ENCODE measurements at places on chromosomes 13 and 19. TPM values are rescaled to one million over a fixed set of nuclear protein-coding genes. Genes with fewer than 3 reads are reported as not detected.

- no peak for DNase-seq
Measured at GRCh38 chr13:113875837-113876281, 12.0 kb upstream of the GAS6 start.

DNA sequence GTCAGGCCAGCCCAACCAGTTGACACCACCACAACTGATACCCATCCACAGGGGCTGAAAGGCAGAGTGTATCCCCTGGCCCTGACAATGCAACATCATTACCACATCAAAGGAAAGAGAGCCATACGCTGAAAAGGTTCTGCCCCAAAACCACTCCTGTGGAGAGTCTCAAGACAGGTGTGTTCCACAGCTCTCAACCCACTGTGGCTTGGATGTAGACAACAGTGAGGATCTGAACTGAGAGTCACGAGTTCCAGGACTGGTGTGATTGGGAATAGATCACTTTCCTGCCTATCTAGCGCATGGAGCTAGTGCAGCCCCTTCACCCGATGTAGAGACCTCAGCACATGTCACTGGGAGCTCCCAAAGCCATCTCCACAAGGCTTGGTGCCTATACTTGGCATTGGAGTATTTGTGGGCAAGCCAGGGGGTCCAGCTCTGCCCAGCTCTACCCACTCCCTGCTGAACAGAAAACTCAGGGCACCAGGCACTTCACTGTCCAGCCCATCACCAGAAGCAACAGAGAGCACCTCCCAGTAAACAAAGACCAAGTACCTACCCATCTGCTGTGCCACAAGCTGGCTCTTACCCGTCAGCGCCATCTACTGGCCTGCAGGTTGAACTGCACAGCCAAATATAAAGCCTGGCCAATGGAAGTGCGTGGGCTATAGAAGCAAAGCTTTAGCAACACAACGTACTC lies 579.5 kb downstream of the UQCRFS1 start:
- DNase-seq, result peak; percentile 39

- DNase-seq, result no peak
Measured at GRCh38 chr13:102693776-102694175, 1.1 kb downstream of the METTL21C start.

DNA sequence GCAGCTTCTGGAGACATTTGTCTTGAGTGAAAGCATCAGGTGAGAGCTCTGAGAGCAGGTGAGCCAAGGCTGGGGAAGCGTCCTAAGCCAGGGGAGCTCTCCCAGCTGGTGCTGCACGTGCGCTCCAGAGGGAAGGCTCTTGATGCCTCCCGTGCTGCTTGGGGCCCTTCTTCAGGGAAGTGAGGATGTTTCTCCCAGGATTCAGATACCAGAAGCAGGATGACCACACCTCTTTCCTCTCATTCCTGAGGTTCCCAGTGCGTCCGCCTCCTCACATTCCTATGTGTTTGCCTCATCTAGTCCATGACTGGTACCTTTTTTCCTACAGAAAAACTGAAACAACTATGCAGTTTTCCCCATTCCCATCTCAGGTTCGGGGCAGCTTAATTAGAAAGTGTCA lies 231.0 kb upstream of the IRS2 start:
- peak; percentile 29 for DNase-seq

DNA sequence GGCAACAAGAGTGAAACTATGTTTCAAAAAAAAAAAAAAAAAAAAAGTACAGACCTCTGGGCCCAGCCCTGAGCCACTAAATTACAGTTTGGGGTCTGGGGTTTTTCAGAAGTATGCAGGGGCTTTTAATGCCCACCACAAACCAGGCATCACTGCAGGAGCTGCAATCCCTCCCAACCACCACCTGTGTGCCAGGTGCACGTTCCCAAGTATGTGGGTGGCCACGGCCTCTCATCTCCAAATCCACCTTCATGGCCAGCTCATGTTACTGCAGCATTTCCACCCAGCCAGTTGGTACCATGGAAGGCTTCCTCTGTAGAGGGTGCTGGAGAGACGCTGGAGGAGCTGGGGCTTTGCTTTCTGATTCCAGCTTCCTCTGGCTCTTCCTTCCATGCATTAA lies 26.5 kb downstream of the CEP89 start:
- DNase-seq, result no peak

GRCh38 chr13:71677124-71677523 lies 189.9 kb downstream of the DACH1 start:
- no peak for DNase-seq

GRCh38 chr13:27607125-27607524 lies 13.2 kb downstream of the LNX2 start:
- no peak for DNase-seq

GRCh38 chr19:51664997-51665396 lies 18.4 kb upstream of the SIGLEC14 start:
- DNase-seq, result no peak

GRCh38 chr19:38786572-38787265 lies 2.3 kb upstream of the LGALS7B start:
- DNase-seq, result no peak

DNA sequence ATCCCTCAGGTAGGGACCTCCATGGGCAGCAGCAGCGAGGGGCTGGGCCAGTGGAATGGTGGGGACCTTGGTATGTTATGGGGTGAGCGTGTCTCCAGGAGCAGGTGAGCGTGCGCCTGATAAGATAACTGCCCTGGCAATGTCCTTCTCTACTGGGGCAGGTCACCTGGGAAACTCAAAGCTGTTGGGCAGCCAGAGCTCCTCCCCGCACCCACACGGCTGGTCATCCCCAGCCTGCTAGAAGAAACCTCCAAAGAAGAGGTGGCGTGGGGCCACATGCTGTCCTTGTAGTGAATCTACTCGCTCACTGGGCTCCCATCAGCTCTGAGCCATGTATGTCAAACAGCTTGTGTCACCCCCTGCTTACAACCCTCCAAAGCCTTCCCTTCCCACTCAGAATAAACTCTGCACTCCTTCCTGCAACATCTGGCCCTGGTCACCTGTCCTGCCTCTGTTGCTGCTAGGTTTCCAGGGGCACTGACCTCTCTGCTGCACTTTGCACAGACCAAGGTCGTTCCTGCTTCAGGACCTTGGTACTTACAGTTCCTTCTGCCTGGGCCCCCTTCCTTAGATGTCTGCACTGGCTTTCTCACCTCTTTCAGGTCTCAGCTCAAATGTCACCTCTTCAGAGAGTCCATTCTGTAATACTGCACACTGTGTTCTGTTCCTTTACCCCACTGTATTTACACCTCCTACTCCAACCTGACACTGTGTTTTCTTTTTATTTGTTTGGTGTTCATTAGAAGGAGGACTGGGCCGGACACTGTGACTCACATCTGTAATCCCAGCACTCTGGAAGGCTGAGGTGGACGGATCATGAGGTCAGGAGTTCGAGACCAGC lies 1.8 kb upstream of the ATP4A start:
- DNase-seq, result no peak

- DNase-seq, result no peak
Measured at GRCh38 chr19:9487016-9487415, 11.4 kb downstream of the ZNF560 start.

GRCh38 chr13:45615501-45616101 lies at the start of gene ERICH6B:
TSS of gene ERICH6B (minus strand) at chr13:45615739. CDS start at chr13:45597005, 18,734 bp downstream.
- peak; percentile 67 for DNase-seq

- DNase-seq, result no peak
Measured at GRCh38 chr19:5460748-5461147, 5.5 kb downstream of the ZNRF4 start.

DNA sequence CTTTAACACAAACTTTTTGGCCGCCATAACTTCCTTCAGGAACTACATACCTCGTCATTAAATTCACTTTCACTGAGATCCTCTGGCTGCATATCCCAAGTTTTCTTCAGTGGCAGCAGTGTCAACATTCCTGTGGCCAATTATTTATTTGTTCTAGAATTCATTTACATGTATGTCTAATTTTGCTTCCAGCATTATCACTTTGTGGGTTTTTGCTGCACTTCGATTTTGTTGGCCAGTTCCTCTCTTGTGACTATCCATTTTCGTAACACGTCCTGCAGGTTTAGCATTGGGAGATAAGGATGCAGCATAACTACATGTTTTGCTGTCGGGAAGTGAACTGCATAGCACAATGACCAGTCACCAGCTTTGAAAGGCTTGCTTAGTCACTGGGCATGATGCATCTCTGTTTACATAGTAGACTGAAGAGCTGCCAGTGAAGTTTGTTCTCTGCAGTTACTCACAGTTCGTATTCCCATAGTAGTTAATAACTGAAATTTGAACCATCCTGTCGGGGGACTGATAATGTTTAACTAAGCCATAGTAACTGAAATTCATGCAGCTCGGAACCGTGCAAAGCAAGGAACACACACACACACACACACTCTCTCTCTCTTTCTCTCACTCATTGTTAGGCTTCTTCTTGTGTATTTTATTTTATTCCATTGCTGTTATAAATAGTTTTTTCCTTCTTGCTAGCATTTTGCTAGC lies 28.3 kb downstream of the ZNF507 start:
- no peak for DNase-seq

DNA sequence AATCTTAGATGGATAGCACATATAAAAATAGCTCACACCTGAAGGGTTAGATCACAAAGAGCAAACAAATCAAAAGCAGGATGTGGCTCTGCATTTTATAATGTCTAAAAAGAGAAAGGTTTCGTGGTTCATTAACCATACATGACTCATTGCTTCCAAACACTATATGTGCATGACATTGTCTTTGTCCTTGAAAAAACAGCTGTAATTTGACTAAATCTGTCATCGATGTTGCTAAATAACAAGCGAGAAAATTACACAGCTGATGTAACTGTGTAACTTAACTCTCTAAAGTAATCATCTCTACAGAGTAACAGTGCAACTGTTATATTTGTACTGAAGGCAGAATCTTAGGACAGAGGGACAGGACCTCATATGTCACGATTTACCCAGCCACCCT lies 383.1 kb upstream of the GPC6 start:
- DNase-seq, result no peak

DNA sequence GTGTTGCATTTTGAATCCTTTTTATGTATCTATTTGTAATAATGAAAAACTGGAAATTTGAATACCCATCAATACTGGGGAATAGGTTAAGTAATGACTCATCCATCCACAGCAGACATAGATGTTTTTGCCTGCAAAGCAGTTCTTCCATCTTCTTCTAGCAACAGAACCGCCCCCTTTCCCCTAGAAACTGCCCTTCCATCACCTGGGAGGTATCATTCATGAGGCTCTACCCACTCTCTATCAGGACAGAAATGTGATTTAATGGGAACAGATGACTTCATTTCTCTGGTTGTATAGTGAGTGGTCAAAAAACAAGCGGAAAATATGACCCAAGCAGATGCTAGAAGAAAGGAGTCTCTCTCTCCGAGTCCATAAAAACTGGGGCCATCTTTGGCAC lies 532.8 kb downstream of the UQCRFS1 start:
- no peak for DNase-seq

DNA sequence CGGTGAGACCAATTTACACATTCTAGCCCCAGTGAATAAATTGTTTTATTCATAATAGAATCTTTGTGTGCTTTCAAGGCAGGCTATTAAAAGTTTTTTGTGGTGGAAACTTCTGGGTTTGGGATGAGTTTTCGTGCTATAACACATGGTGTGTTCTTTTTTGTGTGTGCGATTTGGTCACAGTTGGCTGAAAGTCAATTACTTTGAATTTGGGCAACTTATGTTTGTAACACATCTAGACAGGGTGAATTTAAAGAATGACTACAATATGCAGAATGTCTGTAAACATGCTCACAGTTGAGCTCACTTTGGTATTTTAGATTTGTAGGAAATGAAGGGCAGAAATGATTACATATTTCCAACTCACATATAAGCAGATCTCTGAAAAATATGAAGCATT lies 307.1 kb downstream of the OXGR1 start:
- no peak for DNase-seq

DNA sequence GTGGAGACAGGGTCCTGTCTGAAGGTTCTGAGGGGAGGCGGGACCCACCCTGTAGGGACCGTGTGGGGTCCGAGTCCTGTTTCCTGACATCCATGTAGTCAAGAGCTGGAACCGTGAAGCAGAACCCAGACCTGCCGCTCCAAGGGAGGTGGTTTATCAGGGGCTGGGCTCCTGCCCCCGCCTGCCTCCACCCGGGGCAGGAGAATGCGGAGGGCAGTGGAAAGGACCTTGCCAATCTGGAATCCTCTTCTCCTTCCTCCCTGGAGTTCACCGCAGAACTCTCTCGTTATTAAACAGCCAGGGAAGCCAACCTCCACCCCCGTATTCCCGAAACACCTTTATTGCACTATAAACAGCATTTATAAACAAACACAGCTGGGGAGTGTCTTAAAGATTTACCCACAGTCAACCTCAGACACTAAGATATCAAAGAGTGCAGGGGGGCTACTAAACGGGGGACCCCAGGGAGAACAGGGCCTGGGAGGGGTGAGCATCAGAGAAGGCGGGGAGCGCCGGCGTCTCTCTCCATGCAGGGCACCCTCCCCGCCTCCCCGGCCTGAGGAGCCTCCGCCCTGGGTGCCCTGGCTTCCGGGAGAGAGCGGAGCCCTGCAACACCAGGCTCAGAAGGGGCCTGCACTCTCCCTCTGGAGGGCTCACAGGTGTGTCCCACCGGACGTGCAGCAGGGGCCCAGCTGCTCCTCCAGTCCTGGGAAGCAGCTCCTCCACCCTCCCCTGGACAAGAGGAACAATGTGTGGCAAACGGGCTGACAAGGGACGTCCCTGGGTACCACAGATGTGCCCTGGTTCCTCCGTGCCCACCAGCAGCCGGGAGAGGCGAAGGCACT lies 3.6 kb downstream of the C2CD4C start:
- no peak for DNase-seq

- DNase-seq, result no peak
Measured at GRCh38 chr19:44176590-44176989, 11.7 kb downstream of the ZNF226 start.

- no peak for DNase-seq
Measured at GRCh38 chr19:30053558-30053957, 111.5 kb downstream of the URI1 start.

DNA sequence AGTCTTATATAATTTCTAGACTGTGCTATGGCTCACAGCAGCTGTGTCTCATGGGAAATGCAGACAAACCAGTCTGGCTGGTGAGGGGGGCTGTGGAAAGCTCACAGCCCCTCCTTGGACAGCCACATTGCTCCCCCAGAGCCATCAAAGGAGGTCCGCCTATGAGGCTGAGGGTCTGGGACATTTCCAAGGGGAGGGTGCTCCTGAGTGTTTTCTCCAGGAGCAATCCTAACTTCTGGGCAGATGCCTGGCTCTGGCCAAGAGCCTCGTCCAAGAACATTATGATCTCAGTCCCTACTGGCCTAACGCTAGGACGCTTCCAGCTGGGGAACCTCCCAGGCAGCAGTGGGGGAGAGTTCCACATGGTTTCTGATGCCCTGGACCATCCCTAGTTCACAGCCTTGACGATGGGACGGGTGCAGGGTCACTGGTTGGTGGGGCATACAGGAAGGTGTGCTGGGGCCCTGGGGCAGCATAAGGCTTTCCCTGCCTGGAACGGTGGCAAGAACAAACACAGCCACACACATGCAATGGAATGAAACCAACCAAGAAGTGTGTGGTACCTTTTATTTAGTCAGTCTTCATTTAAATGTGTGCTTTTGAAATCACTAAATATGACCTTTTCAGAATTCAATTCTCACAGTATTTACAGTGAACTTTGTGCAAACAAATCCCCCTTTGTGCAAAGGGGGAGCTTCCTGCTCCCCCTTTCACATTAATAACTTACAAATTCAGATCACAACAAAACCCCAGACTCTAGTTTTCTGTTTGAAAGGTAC lies 60.6 kb downstream of the CDADC1 start:
- DNase-seq, result no peak

- no peak for DNase-seq
Measured at GRCh38 chr13:98731925-98732324, 20.5 kb downstream of the SLC15A1 start.

The ERICH4 gene
- not detected for total RNA-seq

The CAPN12 gene
- 7.9 TPM for total RNA-seq

The KRTDAP gene
- 1.0 TPM for total RNA-seq

The ZNF534 gene
- total RNA-seq, result not detected

The RFX1 gene
- total RNA-seq, result 16.1 TPM

The NALCN gene
- 0.54 TPM for total RNA-seq

The SCGB2B2 gene
- total RNA-seq, result not detected
